ENCODE measurements at places on chromosomes 6 and 20.
A peak's percentile ranks its signal among the peaks of the same experiment; 100 is the strongest.

- no peak for DNase-seq
Observed at GRCh38 chr6:99822741-99823512, 171.1 kb downstream of the MCHR2 start.

DNA sequence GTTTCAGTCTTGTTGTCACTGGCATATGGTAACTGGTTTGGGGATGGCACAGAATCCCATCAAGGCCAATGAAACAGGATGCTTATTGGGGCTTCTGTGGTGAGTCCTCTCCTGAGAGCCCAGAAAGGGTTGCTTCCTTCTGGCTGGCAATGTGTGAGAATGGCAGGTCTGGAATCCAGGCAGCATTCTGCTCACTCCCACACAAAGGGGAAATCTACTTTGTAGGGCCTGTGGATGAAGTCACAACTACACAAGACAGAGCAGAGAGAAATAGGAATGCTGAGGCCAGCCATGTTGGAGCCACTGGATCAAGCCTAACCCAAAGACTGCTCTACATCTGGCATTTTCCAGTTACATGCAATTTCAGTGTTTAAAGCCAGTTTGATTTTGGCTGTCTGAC lies 15.7 kb downstream of the PLAGL2 start:
- DNase-seq: no peak

DNA sequence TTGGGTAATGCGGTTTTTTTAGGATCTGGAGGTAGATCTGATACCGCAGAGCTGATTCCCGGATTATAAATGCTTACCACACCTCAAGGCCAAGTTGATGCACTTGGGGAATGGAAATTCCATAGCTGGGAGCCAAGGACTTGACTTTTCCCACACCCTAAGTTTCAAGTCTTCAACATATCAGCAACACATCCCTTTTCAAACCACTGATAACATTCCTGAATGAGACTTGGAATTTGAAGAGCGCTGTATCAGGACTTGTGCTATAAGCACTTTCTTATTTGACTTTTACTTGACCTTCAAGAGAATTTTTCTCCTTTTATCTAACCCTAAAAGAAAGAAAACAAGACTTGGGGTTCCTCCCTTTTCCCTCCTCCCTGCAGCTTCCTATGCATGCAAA lies 90.6 kb upstream of the NAA20 start:
- no peak for DNase-seq

DNA sequence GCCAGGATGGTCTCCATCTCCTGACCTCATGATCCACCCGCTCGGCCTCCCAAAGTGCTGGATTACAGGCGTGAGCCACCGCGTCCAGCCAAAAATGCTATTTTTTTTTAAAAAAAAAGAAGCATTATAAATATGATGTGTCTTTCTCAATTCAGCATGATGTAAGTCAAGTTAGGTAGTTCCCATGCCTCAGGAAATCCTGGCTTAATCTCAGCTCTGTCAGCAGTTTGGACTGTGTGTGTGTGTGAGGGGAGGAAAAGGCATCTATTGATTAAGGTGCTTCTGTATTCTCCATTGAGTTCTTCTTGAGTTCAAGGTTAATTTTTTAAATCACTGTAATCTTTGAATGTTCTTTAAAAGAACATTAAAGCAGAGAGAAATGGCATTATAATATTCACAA lies 51.5 kb downstream of the GMDS start:
- no peak for DNase-seq

GRCh38 chr6:89048985-89049384 lies 31.6 kb upstream of the PNRC1 start:
- DNase-seq: no peak

DNA sequence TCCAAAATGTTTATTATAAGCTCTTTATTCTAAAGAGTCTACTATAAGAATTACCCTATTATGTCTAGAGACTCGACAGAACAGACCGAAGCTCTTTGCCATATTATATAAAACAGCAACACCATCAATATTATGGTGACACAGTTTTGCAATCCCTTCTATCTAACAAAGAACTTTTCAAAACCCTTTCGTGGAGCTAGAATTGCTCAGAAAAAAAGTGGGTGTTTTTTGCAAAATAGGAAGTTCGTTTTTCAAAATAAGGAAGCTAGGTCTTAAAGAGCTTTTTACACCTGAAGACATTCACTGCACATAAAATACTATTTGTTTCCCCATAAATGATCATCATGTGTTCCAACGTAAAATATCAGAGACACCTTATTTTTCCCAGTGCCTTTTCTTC lies 240.0 kb downstream of the FOXC1 start:
- DNase-seq: no peak

GRCh38 chr6:167565388-167565787 lies 240.5 kb downstream of the TTLL2 start:
- DNase-seq: no peak

GRCh38 chr20:63102721-63103375 lies 96.1 kb upstream of the BHLHE23 start:
- DNase-seq: no peak

- no peak for DNase-seq
Observed at GRCh38 chr6:92428448-92428847, 990.9 kb downstream of the EPHA7 start.

- DNase-seq: no peak
Observed at GRCh38 chr20:57108742-57109570, 157.5 kb downstream of the BMP7 start.

DNA sequence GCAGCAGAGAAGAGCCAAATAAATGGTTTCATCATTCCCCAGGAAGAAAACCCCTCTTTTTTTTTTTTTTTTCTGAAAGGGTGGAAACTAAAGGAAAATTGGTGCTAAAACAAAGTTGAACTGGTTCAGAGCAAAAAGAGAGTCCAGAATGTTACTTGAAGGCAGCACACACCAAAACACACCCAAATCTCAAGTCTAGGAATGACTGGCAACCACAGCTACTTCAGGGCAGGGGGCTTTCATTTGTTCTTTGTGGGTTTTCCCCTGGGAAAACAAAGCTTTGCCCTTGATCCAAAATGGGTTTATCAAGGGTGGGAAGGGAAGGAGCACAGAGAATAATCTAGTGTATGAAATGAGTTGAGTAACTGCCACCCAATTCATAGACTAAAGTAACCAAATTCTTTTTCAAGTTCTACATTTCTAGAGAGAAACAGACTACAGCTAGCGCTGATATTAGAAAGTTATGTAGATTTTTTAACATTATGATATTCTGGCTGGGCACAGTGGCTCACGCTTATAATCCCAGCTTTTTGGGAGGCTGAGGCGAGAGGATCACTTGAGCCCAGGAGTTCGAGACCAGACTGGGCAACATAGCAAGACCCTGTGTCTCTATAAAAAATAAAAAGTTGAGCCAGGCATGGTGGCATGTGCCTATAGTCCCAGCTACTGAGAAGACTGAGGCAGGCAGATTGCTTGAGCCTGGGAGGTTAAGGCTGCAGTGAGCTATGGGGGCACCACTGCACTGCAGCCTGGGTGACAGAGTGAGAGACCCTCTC lies 119.8 kb downstream of the NFATC2 start:
- no peak for DNase-seq

- DNase-seq: no peak
Observed at GRCh38 chr20:11958855-11959254, 41.2 kb downstream of the BTBD3 start.

GRCh38 chr6:159180001-159180400 lies 10.8 kb downstream of the FNDC1 start:
- no peak for DNase-seq

DNA sequence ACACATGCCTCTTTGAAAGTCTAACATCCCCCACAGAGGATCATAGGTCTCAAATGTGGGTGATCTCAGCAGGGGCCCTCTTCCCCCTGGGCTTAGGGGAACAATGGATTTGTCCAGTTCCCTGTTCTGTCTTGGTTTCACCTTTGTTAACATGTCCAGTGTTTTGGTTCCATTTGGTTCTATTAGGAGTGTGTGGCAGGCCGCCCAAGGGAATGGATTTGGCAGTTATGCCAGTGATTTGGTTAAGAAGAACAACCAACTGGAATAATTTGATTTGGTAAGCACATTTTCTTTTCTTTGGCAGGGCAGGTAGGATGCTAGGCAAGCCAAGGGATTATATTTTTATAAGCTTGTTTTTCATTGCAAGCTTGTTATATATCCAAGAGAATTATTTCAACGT lies 28.5 kb upstream of the ENPP1 start:
- no peak for DNase-seq

- no peak for DNase-seq
Observed at GRCh38 chr6:54198134-54198533, 86.9 kb downstream of the MLIP start.

- DNase-seq: no peak
Observed at GRCh38 chr6:155256122-155256795, 7.6 kb upstream of the CLDN20 start.

DNA sequence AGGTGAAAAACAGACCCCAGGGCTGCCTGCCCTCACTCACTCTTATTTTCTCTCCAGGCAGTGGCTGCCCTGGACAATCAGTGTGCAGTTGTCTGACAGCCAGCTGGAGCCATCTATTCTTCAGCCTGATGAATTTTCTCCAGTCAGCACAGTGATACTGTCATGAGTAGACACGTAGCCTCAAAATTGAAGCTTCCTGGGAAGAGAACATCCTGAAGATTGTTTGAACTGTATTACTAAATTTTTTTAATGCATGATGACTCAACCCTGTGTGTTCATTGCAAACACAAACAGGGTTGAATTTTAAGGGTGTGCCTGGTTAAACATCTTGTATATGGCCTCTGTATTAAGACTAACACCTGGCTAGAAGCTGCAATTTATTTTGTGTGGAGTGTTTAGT lies 49.8 kb upstream of the STXBP5 start:
- no peak for DNase-seq

GRCh38 chr6:135955099-135955498 lies 103.6 kb downstream of the PDE7B start:
- DNase-seq: no peak

GRCh38 chr20:25223765-25224720 lies 23.8 kb upstream of the PYGB start:
- DNase-seq: no peak

DNA sequence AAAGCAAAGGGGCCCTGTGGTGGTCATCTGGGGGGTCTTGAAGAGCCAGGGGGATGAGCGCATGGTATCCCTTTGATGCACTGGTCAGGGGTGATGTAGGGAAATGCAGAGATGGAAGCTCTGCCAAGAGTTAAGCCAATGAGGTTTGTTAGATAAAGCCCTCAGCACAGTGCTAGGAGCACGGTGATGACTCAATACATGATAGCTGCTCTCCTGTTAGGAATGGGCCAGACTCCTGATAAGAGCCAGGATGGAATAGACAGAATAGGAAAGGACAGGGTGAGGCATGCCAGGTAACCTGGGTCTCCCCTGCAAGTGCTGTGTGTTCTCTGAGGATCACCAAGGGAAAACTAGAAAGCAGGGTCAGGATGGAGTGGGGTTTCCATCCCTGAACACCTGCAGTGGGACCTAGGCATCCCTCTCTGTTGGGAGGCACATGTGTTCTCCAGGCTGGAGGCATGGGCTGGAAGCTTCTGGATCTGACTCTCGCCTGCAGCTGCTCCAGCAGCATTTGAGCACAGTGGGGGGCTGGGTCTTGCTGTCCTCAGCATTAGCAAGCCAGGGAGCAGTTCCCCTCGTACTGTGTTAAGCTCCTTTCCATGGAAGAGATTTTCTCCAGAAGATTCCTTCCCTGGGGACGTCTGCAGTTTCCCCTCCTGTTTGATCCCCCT lies 71.8 kb upstream of the TIAM2 start:
- DNase-seq: peak; percentile 44

DNA sequence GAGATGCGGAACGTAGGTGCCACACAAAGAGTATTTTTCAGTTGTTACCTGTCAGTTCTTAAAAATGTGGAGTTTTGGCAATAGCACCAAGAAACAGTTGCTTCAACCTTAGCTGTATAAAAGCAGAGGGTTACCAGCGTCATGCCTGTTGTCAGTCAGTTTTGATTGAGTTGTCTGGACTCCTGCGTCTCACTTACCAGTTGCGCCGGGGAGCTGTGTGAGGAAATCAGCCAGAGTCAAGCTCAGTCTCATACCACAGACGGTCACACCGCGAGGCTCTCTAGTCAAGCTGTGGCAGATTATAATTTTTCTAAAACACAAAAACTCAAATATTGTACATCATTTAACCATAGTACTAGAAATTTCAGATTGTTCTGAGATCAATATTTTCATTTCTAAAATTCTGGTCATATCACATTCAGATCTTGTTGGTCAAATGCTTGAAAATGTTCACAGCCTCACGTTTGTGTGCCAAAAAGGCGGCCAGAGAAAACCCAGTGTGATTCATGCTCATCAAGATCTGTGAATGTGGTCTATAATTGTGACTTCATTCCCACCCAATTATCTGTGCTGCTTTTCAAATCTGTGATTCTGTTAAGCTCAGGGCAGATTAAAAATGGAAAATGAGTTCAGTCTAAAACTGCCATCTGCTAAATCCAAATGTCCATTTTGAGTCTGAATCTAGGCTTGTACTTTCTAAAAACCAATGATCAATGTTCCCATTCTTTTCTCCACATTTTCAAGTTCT lies 37.5 kb downstream of the SASH1 start:
- DNase-seq: no peak

DNA sequence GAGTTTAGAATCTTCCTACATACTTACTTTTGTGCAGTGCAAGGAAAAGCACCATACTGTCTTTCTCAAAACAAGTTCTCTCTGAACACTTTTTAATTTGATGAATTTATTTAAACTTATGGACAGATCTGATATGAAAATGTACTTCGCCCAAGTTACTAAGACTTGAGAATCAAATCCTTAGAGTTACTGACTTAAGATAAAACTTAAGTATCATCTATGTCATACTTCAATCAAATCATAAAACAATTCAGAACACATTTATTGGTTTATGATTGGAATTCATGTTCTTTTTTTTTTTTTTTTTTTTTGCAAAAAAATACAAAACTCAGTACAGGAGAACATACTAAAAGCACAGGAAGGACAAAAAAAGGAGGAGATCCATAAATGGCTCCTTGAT lies 77.7 kb downstream of the MBOAT1 start:
- no peak for DNase-seq

DNA sequence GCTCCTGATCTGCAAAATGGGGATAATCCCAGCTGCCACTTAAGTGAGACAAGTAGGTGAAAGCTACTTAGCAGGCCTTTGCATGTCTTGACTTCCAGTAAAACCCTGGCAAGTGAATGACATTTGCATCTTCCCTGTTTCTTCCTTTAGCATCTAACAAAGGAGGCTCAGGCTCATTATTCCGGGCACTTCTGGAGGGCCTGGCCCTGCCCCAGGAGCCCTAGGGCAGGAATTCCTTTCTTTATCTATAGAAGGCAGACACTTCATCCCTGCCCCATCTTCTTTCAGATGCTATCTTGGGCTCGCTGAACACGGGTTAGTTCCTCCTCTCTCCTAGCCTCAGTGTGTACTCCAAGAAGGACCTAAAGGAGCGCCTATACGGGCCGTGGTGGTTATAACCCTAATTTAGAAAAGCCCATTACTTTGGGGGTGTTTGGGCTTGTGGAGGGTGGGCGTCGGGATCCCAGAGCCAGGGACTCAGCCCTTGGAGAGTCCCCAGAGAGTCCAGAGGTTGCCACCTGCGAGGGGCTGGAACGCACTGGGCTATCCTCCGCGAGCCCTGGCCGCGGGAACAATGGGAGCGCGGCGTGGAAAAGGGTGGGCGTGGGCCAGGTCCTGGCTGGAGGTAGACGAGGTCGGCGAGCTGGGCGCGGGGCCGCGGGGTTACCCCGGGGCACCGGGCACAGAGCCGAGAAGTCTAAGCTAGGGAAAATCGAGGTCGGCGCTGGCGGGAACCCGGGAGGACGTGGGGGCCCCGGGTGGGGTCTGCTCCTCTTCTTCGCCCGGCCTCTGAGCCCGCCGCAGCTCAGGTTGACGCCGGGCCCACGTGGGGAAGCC lies 62.8 kb upstream of the EPB41L1 start:
- DNase-seq: no peak

- DNase-seq: no peak
Observed at GRCh38 chr20:56724241-56724757, 95.2 kb downstream of the TFAP2C start.

Measured in brain pericyte (primary cell).